ENCODE measurements at places on chromosomes 11 and 22. TPM values are rescaled to one million over a fixed set of nuclear protein-coding genes. Genes with fewer than 3 reads are reported as not detected.

GRCh38 chr11:18383388-18384156 lies 10.8 kb upstream of the LDHA start:
- DNase-seq = peak; percentile 93

DNA sequence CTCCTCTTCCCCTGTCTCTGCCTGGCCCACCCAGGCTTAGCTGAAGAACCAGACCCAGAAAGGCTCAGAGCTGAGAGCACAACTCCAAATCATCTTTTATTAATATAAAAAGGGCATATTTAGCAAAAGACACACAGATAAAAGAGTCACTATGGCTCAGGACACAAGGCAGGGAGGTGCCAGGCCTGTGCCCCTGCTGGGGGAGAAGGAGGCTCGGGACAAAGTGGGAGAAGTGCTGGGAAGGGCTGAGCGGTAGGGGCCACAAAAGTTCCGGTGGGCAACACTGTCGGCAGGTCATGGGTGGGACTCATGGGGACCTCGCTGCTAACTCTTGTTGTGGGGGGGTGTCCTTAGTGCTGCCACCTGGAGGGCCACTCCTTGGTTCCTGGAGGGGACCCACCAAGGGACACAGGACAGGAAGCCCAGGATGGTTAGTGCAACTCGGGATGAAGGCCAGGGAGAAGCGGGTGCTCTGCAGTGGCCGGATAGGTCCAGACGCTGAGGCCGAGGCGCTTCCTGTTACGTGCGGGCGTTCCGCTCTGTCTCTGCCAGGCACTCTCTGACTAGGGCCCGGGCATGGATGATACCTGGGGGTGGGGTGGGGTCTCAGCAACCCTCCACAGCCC lies 1.4 kb upstream of the PITPNM1 start:
- no peak for DNase-seq

DNA sequence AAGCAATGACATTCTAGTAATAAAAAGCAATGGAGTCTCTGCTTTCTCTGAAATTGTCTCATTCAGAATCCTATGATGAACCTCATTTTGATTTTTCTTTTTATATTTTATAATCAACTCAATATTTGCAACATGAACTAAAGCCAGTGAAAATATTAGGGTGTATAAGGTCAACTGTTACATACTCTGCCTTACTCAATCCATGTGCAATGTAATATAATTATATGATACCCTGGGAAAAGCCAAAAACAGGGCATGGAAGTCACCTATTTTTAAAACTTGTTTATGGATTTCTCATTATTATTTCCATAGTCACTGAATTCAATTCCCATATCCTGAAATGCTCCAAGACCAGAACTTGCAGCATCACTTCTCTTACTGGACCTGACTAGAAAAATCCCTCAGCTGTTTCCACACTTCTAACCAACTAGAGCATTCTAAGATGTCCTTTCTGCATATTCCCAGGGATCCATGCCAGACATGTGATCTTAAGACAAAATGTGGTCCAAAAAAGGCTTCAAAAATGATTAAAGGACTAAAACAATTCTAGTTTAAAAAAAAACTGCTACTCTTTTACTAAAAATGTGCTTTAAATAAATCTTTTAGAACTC lies 97.3 kb downstream of the GUCY1A2 start:
- DNase-seq = no peak

- DNase-seq = no peak
These were observed 1.5 kb upstream of the ALDH3B1 start for GRCh38 chr11:68008381-68009337.

Gene CFAP300
- total RNA-seq = 5.6 TPM

Gene RAG1
- 0.28 TPM for total RNA-seq
